Stimulated activated CD8-positive, alpha-beta memory T cell treated with anti-CD3 and anti-CD28 coated beads, Interleukin-4, amount 100 ng/mL, for 4 hours (primary cell): ENCODE measurements at places on chromosomes 5 and 9.

DNA sequence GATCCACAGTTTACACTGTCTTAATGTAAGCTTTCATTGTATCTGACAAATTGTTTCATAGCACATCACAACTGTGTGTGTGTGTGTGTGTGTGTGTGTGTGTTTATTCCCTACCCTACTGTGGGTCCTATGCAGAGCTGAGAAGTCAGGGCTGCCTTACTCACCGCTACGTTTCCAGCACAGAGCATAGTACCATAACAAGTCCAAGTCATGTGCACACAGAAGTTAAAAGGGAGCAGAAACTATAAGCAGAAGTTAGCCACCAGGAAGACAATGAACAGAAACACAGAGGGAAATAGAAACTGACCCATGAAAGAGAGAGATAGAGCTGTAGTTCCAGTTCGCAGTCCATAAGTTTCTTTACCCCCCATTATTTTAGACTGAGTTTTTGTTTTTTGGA, 38.2 kb upstream of the DMXL1 start:
- DNase-seq = no peak

- DNase-seq = no peak
These were observed 595 bp downstream of the PDLIM7 start for GRCh38 chr5:177496727-177497291.

DNA sequence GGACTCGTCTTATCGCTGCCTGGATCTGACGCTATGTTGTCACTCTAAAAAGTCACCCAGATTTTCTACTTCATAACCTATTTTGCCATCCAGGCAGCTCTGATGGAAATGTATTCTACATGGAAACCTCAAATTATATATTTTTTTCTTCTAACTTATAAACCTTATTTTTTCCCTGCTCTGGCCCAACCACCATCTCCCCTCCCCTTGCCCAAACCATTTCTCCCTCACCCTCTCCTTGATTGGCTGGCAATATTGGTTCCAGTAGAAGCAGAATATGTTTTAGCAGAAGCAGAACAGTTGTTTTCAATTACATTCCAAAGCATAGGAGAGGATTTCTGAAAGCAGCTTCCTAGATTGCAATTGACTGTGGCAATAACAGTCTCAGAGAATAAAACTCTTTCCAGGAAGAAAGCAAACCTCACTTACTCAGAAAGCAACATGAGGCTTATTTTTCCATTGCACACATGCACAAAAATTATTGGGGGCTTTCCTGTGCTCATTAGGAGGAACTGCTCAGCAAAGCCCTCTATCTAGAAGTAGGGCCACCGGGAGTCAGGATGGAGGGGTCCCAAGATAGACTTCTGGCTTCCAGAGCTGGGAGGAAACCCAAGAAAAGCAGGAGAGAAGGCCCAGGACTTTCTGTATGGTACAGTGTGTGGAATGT, 191.8 kb downstream of the ESM1 start:
- no peak for DNase-seq

- no peak for DNase-seq
These were observed 47.7 kb downstream of the LIX1 start for GRCh38 chr5:97094579-97095317.

DNA sequence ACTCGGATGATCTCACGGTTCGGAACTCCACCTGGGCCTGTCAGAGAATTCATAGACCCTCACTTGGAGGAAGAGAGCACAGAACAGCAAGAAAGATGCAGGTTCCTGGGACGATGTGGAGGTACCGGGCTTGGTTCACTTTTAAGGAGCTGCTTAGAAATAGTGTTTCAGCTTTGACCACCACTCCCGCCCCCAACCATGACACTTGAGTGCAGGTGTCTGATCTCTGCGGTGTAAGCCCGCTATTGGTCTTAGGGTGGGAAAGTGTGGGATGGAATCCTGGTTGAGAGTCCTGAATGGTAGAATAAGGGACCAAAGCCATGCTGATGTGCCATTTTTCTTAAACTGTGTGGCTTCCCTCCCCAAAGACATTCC, 97.2 kb upstream of the LMX1B start:
- DNase-seq = no peak

DNA sequence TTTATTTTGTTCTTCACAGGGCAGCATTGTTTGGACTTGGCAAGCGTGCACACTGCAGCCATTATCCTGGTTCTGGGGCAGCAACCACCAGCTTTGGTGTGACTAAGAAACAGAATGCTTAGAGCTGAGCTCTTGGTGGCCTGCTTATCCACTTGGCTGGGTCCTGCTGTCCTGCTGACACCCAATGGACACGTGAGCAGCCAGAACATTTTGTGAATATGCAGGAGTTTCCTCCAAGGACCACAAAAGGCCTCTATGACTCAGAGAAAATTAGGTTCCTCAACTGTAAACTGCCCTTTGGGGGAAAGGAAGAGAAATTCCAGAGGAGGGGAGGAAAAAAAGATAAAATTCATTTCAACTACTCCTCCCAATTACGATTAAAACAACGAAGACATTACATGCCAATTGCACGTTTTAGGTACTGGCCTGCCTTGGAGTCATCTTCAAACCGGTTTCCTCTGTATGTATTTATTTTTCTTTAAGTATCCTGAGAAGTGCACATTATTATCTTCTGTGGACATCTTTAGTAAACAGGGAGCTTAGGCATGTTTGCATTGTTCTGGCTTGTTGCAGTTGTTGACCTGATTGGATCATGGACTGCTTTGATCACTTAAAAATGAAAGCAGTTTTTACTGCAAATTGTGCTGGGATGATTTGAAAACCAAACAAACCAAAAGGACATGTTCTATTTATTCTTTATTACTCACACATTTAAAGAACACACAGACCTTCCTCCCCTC, 82.3 kb upstream of the TLE4 start:
- no peak for DNase-seq

DNA sequence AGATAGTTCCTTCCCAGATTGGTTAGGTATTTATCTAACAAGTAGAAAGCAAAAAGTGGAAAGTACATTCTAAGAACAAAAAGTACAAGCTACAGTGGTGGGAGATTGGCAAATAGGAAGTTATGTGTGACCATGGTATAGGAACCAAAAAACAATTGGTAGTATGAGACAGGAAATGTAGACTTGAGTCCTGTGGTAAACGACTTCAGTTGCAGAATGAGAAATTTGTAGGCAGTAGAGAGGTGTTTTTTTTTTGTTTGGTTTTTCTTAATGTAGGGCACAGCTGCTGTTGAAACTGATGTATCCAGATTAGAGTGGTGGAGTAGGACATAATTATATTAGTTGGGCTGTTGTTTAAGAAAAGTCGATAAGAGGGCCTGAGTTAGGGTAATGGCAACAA, 72.0 kb downstream of the CCNH start:
- DNase-seq = no peak

DNA sequence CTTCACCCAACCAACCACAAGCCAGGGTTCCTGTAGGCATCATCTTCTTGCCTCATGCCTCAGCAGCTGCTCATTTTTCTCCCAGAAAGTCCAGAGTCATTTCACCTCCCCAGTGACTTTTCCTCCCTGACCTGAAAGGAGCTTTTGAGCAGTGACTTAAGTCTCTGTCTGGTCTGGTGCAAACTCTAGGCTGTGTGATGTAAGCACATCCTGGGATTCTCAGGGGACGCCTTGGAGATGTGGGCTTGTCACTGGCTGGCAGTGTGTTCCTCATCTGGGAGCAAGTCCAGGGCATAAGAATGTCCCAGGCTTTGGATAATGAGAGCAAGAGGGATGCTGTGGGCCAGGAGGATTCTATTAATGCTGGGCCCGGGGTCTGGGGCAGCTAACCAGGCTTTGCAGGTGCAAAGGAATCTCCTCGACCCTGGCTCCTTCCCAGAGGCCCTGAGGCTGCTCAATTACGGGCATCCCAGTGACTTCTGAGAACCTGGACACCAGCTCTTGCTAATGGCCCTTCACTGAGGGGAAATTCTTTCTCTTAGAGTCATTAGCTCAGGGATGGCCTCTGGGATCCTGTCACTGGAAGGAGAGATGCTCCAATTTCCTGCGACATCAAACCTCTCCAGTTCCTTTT, 211.0 kb upstream of the PANK3 start:
- DNase-seq = no peak

GRCh38 chr5:36029914-36030313, 36.8 kb downstream of the UGT3A2 start:
- DNase-seq = no peak

GRCh38 chr5:15610216-15610615, 110.2 kb downstream of the FBXL7 start:
- no peak for DNase-seq

GRCh38 chr9:71744754-71745521, 23.4 kb downstream of the CEMIP2 start:
- DNase-seq = no peak

DNA sequence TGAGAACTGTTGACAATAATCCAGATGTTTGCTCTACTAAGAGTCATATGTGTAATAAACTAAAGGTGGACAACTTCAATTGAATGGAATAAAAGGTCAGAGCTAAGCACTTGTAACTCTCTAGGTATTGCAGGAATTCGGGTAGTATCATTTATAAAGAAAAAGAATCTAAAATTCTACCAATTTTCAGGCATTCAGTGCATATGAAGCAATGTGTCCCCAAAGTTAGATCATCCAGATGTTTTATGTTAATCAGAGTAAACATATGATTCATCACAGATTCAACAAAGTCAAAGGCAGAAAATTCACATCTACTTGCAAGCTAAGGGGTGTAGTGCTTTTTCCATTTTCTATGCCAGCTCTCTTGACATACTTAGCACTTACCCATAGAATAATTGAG, 477.1 kb downstream of the PDE4D start:
- no peak for DNase-seq

DNA sequence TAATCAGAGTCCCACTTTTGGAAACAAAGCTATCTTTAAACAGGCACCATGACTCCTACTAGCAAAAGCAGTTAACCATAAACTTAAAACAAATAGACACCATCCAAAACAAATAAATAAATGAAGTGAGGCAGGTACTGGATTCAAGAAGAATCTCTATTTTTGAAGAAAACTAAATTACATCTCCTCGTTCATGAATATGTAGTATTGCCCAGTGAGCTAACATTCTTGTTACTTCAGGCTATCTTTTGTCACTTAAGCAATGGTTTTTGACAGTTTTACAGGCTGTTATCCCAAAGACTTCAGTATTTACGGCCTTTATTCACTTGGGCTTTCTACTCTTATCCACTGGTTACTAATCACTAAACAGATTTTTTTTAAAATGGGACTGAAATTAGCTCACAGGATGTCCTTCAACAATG, 242.5 kb downstream of the MLLT3 start:
- no peak for DNase-seq

DNA sequence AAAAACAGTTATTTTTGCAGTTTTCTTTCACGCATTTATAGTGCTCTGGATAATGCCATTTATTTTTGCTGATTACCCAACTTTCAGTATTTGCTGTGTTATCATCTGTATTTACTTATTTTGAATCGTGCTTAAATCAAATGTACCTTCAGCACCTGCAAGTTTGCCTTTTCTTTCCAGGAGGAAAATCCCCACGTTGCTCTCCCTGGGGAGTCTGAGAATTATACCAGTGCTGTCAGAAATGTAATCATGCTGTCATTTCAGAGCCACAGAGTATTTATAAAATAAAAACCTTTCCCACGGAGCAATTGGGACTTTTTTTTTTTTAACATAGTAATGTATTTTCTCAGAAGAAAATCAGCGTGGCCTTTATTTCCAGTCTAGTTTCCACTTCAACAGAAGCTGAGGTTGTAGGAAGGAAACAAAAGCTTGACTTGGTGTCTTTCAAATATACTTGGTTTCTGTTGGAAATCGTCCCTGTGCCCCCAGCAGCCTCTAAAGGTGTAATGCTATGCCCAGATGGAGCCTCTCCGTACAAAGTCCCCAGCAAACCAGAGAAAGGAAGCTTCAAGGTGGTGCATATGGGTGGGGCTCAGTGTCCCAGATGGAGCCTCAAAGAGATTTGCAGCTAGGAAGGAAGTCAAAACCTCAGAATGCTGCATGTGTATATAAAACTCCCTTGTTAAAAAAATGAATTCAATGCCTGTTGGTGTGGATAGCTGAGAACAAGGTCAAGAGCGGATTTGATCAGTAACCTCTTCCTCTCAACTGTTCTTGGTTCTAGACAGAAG, 2.1 kb downstream of the GPR150 start:
- no peak for DNase-seq

- no peak for DNase-seq
These were observed 132.6 kb downstream of the SPOCK1 start for GRCh38 chr5:137366526-137366925.

GRCh38 chr5:109863752-109864151, 174.0 kb downstream of the MAN2A1 start:
- no peak for DNase-seq

DNA sequence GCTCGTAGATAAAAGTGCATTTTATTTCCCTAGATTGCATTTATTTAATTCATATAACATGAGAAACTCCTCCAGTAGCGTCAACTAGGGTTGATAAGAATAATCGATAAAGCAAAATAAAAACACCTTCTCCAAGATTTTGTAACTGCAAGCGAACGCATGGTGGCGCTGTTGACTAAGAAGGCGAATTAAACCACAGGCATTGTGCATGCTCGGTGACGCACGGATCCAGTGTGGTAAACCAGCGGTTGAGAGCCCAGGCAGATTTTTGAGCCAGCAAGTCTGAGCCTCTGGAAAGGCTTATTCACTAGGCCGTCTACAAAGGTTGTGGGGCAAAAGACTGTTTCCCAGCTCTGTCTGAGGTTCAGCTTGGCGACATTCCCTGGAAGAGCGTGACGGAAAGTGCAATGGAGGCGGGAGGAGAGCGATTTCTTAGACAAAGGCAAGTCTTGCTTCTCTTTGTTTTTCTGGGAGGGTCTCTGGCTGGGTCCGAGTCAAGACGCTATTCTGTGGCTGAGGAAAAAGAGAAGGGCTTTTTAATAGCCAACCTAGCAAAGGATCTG, at the start of gene PCDHB3:
TSS of gene PCDHB3 (plus strand) at position 231 of the 563 bp plus-strand sequence. CDS start at position 408, 177 bp downstream.
- no peak for DNase-seq

- no peak for DNase-seq
These were observed 310.2 kb downstream of the AGTPBP1 start for GRCh38 chr9:85431339-85432102.

DNA sequence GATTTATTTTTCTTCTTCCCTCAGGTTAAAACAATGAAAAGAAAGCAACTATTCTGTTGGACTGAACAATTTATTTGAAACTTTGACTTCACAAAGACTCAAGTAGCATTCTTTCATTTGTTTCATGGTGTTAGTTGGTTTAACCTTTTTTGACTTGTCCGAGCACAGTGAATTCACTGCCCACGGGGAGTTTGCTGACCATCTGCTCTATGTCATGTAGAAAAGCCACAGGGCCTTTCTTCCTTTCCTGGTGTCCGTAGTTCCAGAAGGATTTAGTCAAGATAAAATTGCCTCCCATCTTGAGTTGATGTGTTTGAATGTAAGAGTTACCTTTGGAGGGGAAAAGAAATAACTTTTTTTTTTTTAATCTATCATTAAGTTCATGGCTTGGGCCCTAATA, 55.1 kb upstream of the ZNF608 start:
- no peak for DNase-seq
